Peyer's patch (tissue), 4 donors: ENCODE measurements at places on chromosomes 2 and 18. TPM values are rescaled to one million over a fixed set of nuclear protein-coding genes. Genes with fewer than 3 reads are reported as not detected.

DNA sequence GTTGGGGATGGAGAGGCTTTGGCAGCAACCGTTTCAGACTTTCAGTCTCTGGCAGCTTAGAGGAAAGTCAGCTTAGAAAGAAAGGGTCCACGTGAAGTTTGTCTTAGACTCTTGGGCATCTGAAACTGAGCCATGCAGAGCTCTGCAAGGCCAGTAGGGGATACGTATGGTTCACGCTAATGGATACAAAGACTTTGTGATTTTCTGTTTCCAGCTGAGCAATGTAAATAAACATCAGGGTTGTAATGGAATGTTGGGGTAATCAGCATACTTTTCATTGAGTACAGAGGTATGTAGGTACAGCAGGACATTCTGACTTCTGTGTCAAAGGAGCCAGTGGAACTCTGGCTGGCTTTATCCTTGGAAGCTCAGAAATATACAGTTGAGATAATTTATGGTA lies 31.0 kb downstream of the RALB start:
- no peaks in the 10 kb centered on the region for H3K4me1 ChIP-seq
- H3K27me3 ChIP-seq = no peaks in the 10 kb centered on the region
- H3K27ac ChIP-seq = no peak overlapping the region
- H3K36me3 ChIP-seq = no peaks in the 10 kb centered on the region
- H3K4me3 ChIP-seq = no peak overlapping the region

GRCh38 chr18:9516437-9517064 lies 41.2 kb downstream of the RALBP1 start:
- no peaks in the 10 kb centered on the region for H3K27me3 ChIP-seq
- no peak for DNase-seq
- no peak overlapping the region for H3K27ac ChIP-seq
- no peak overlapping the region for H3K4me3 ChIP-seq

GRCh38 chr18:76955524-76956170 lies 133.3 kb downstream of the ZNF236 start:
- no peak overlapping the region for H3K4me3 ChIP-seq
- H3K36me3 ChIP-seq = no peaks in the 10 kb centered on the region
- no peaks in the 10 kb centered on the region for H3K4me1 ChIP-seq
- H3K27ac ChIP-seq = no peak overlapping the region
- no peaks in the 10 kb centered on the region for H3K27me3 ChIP-seq
- DNase-seq = no peak

GRCh38 chr2:101026253-101026701 lies 24.2 kb downstream of the RPL31 start:
- H3K4me1 ChIP-seq = no peaks in the 10 kb centered on the region
- no peaks in the 10 kb centered on the region for H3K36me3 ChIP-seq
- DNase-seq = no peak

DNA sequence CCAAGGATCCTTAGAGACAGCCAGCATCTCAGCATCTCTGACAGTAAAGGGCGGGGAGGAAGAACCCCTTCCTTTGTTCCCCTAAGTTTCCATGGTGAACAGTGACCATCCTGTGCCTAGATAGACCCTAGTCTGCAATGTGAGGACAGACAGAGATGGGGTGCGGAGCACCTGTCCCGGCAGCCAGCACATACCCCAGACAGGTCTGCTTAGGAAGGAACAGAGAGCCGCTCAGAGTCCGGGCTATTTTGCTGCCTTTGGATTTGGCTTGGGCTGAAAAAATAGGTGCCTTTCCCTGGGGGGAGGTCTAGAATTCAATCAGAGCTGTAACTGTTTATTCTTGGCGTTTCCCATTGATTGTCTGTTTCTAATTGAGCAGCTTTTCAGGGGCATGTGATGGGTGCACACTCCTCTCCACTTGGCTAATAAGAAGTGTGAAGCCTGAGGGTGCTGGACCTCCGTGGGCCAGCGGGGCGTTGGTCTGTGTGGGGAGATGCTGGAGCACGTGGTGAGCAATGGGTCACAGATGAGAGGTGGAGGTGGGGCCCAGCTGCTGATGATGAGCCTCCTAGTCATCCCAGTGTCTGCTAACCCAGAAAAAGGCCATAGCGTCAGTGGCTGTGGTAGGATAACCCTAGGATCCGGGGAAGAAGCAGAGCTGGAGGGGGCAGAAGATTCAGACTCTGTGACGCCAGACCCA lies 236.8 kb downstream of the SEPTIN10 start:
- H3K27ac ChIP-seq = no peak overlapping the region
- DNase-seq = peak; percentile 41
- H3K36me3 ChIP-seq = no peaks in the 10 kb centered on the region
- no peaks in the 10 kb centered on the region for H3K27me3 ChIP-seq
- no peak overlapping the region for H3K4me3 ChIP-seq

DNA sequence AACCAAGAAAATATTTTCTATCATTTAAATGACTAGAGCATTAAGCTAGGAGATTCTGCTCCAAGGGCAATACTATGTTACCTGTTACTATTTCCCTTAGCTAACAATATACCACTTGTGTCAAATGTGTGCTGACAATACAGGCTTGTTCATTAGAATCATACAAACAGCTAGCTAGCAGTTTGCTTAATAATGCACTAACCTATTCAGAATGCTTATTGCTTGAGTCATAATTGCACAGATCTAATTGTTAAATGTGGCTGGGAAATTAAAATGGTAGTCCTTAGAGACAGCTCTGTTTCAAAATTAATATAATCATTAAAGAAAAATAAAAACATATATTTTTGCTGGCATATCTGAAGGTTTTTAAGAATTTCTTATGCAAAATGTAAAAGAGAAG lies 344.2 kb downstream of the ERBB4 start:
- H3K4me1 ChIP-seq = no peaks in the 10 kb centered on the region
- no peak overlapping the region for H3K27ac ChIP-seq

DNA sequence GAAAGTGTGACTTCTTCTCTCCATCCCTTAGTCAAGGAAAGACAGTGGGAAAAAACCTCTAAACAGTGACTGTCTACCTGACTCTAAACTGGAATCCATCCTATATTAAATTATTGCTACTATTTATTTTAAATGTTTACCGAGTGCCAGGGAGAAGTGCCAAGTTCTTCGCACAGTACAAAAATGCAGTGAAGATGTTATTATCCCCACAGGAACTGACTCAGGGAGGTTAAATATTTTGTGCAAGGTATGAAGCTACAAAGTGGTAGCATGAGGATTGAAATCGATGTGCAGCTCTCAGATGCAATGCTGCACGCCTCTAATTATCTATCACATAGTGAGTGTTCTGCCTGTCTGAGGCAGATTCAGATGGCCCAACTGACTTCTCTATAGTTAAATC lies 91.1 kb downstream of the MEP1B start:
- no peaks in the 10 kb centered on the region for H3K27me3 ChIP-seq
- no peak for DNase-seq
- H3K36me3 ChIP-seq = no peaks in the 10 kb centered on the region
- no peak overlapping the region for H3K4me3 ChIP-seq

DNA sequence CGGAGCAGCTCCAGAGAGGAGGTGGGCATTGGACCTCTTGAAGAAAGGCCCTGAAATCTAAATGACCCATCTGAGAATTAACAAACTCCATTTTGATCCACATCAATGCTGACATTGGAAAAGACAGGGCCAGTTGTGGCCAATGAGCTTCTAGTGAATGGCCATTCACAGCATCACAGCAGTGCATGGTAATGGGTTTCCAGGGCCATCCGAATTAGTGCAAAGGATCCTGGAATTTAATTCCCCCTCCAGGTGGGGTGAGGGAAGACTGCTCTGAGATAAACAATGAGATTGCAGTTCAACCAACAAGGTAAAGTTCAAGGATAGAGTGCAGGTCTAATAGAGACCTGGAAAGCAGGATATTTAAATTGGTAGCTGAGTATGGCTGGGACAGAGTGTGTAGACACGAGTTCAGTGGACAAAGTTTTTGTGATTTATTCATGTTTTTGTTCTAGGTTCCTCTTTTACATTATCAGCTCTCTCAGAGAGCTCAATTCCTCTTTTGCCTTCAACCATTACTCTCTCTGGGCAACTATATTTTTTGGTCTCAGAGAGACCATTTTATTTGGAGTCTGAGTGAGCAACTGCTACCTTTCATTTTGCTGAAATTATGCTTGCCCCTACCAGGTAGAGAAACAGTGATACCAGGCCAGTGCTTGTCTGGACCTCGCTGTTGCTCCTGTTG lies 5.0 kb downstream of the TACR1 start:
- no peaks in the 10 kb centered on the region for H3K4me1 ChIP-seq
- no peak overlapping the region for H3K27ac ChIP-seq
- no peak for DNase-seq
- H3K36me3 ChIP-seq = no peaks in the 10 kb centered on the region
- H3K27me3 ChIP-seq = no peaks in the 10 kb centered on the region
- H3K4me3 ChIP-seq = no peak overlapping the region

GRCh38 chr2:165594231-165594934 lies 124.9 kb downstream of the CSRNP3 start:
- no peak overlapping the region for H3K4me3 ChIP-seq
- H3K4me1 ChIP-seq = no peaks in the 10 kb centered on the region
- H3K27ac ChIP-seq = no peak overlapping the region
- no peaks in the 10 kb centered on the region for H3K36me3 ChIP-seq

DNA sequence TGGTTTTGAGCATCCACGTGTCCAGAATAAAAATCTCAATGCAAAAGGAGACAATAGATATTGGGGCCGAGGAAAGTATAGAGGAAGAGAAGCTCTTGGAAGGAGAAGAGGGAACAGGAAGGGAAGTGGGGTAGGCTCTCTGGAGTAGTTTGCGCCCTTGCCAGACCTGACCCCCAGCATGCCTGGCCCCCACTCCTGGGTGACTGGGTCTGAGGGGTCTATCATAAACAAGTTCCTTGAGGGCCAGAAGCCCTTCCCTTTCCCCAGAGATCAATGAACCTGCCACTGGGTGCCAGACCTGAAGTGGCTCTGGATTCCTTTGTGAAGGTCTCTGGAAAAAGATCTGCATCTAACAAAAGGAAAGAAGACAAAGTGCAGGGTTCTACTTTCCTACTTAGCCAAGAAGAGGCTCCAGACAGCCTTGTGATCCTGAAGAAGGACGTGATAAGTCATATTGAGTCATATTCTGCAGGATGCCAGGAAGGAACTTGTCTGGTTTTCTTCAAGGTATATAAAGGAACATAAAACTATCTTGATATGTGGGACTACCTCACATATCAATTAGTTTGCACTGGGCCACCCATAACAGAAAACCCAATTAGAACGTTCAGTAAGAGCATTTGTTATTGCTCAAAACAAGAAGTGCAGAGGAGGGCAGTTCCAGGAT lies 18.7 kb upstream of the ATOH8 start:
- no peak overlapping the region for H3K27ac ChIP-seq
- no peak for DNase-seq
- no peaks in the 10 kb centered on the region for H3K4me1 ChIP-seq
- H3K36me3 ChIP-seq = no peaks in the 10 kb centered on the region
- H3K4me3 ChIP-seq = no peak overlapping the region

- H3K36me3 ChIP-seq = no peaks in the 10 kb centered on the region
- no peaks in the 10 kb centered on the region for H3K27me3 ChIP-seq
- no peak for DNase-seq
- no peak overlapping the region for H3K4me3 ChIP-seq
- no peaks in the 10 kb centered on the region for H3K4me1 ChIP-seq
Measured at GRCh38 chr2:33266467-33266866, 210.0 kb upstream of the RASGRP3 start.

DNA sequence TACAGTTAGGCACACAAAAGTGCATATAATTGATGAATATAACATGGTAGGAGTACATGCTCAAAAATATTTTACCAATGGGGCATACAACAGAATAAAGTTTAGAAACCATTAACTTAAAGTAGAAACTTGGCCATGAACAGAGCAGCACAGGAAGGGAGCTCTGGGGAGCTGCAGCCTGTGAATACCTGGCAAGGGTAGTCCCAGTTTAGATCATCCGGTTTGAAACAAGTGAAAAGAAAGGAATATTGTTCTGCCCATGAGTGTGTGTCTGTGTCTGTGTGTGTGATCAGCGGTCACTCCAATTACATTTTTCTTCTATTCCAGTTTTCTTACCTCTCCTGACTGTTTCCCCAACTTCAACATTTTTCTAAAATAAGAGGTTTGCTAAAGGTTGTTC lies 233.0 kb downstream of the ALK start:
- DNase-seq = no peak
- H3K4me3 ChIP-seq = no peak overlapping the region
- no peak overlapping the region for H3K27ac ChIP-seq
- H3K36me3 ChIP-seq = no peaks in the 10 kb centered on the region

- H3K27me3 ChIP-seq = no peaks in the 10 kb centered on the region
- no peak overlapping the region for H3K4me3 ChIP-seq
- no peak for DNase-seq
- H3K36me3 ChIP-seq = no peaks in the 10 kb centered on the region
Measured at GRCh38 chr2:219344751-219345430, 12.3 kb upstream of the RESP18 start.

GRCh38 chr2:171432969-171433762 lies 624 bp downstream of the METTL8 start:
- DNase-seq = peak; percentile 81
- no peaks in the 10 kb centered on the region for H3K36me3 ChIP-seq
- H3K27me3 ChIP-seq = no peaks in the 10 kb centered on the region
- peak overlapping the region; percentile 78 for H3K4me3 ChIP-seq

GRCh38 chr2:88170472-88170892 lies 336 bp downstream of the THNSL2 start:
- no peak overlapping the region for H3K27ac ChIP-seq
- no peaks in the 10 kb centered on the region for H3K4me1 ChIP-seq
- H3K4me3 ChIP-seq = peak overlapping the region; percentile 42
- no peaks in the 10 kb centered on the region for H3K27me3 ChIP-seq
- no peak for DNase-seq

GRCh38 chr2:61620244-61621159 lies 82.3 kb upstream of the XPO1 start:
- no peaks in the 10 kb centered on the region for H3K4me1 ChIP-seq
- H3K27ac ChIP-seq = no peak overlapping the region
- H3K27me3 ChIP-seq = no peaks in the 10 kb centered on the region
- H3K4me3 ChIP-seq = no peak overlapping the region
- peak; percentile 45 for DNase-seq

ANKRD44 gene
- 31.0 TPM for total RNA-seq

FEV gene
- 5.1 TPM for total RNA-seq

PLA2R1 gene
- total RNA-seq = 49.2 TPM

IL36B gene
- total RNA-seq = not detected

SERPINB7 gene
- total RNA-seq = not detected

NRP2 gene
- total RNA-seq = 22.4 TPM

IL18R1 gene
- 20.6 TPM for total RNA-seq

FIGN gene
- total RNA-seq = 0.57 TPM

TBR1 gene
- total RNA-seq = not detected

GULP1 gene
- total RNA-seq = 18.8 TPM

CAPN14 gene
- not detected for total RNA-seq

LBH gene
- 10.9 TPM for total RNA-seq

CD8A gene
- total RNA-seq = 3.4 TPM

SCYGR4 gene
- total RNA-seq = not detected

SLC30A3 gene
- total RNA-seq = not detected

ELOA2 gene
- not detected for total RNA-seq
